HL-60 (cell line): ENCODE measurements at places on chromosomes 13 and 19.

DNA sequence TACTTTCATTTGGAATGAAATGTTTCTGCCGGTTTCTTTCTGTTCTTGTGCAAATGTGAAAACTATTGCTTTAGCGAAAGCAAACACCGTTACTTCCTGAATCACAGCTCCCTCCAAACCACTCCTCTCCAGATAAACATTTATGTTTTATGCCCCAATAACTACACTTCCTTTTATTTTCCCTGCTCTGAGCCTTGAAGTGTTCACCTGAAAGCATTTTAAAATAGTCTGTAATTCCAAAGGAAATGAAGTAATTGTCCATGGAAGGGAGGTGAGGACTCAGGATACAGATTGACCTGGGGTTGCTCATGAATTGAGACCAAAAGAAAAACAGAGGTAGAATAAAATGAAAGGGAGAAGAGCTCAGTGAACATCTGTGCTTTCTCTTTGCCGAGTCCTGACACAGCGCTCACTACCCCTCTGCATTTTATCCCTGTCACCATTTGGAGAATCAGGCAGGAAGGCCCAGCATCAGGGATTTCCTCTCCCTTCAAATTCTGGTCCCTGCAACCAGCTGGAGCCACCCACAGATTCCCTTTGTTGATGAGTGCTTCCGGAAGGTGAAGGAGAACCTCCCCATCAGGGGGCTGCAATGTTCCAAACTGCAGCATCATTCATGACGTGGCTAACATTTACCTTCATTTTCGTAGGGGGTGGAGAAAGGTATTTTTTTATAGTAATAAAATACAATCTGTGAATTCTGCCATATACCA lies 171.9 kb downstream of the ITGBL1 start:
- no peak for DNase-seq

GRCh38 chr13:26012995-26013394 lies 38.8 kb downstream of the SHISA2 start:
- DNase-seq = no peak

- no peak for DNase-seq
These were observed 615.5 kb upstream of the KLHL1 start for GRCh38 chr13:70723732-70724131.

DNA sequence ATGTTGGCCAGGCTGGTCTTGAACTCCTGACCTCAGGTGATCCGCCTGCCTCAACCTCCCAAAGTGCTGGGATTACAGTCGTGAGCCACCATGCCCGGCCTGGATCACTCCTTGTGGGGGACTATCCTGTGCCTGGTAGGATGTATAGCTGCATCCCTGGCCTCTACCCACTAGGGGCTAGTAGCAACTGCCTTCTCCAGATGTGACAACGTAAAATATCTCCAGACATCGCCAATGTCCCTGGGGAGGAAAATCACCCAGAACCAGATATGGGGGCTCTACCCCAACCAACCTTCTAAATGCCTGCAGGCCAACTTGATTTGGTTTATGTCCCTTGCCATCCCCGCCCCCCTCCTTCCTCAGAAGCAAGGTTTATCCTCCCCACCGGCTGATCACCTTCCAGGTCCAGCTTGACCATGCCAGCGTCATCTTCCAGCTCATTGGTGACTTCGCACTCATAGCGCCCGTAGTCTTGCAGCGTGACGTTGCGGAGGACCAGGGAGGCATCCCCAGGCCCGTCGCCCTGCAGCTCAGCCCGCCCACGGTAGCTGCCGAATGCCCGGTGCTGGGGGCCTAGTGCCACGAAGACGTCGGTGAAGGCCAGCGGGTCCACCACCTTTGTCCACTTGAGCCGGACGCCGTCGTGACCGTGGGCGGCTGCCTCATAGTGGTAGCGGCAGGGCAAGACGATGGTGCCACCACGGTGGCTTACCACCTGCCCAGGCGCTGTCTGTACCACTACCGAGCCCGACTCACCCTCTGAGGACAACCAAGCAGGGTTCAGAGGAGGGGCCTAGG lies 12.5 kb downstream of the TM6SF2 start:
- DNase-seq = no peak

- DNase-seq = no peak
These were observed 1.2 kb upstream of the ZNF579 start for GRCh38 chr19:55581823-55582223.

DNA sequence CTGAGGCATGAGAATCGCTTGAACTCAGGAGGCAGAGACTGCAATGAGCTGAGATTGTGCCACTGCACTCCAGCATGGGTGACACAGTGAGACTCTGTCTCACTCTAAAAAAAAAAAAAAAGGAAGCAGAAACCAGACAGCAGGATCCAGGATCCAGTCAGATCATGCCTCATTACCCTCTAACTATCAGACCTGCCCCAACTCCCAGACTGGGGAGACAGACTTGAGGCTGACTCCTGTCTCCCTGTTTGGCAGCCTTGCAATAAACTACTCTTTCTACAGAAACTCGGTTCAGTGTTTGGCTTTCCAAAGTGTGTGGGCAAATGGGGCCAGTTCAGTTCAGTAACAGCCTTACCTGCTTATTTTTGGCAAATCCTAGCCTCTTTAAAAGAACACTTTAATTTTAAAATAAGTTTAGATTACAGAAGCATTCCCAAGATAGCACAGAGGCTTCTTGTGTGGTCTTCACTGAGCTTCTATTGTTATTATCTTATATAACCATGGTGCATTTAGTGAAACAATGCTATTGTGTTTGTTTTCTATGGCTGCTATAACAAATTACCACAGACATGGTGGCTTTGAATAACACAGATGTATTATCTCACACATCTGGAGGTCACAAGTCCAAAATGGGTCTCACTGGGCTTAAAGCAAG lies 18.5 kb downstream of the RASL11A start:
- DNase-seq = no peak

GRCh38 chr13:31022928-31023530 lies 90.6 kb downstream of the TEX26 start:
- no peak for DNase-seq
